ENCODE measurements at places on chromosomes 5 and 9.

- DNase-seq = no peak
Measured at GRCh38 chr9:12814877-12815237, 40.0 kb downstream of the LURAP1L start.

- DNase-seq = no peak
Measured at GRCh38 chr5:115097236-115097635, 72.5 kb downstream of the TRIM36 start.

DNA sequence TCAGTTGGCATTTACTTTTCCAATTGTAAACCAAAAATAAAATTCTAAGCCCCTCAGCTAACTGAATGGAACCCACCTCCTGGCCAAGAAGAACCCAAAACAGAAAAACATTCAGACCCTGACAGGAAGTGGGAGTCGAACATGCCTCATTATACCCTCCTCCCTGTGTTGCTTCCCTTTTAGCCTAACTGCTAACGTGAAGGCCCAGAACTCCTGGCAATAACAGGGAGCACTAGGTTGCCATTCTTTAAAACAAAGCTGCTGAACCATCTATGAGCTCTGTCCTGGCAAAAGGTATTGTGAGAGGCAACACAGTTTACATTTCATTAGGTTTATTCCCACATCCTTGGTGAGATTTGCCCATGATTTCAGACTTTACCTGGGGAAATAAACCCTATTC, 481.4 kb downstream of the CHSY3 start:
- no peak for DNase-seq

DNA sequence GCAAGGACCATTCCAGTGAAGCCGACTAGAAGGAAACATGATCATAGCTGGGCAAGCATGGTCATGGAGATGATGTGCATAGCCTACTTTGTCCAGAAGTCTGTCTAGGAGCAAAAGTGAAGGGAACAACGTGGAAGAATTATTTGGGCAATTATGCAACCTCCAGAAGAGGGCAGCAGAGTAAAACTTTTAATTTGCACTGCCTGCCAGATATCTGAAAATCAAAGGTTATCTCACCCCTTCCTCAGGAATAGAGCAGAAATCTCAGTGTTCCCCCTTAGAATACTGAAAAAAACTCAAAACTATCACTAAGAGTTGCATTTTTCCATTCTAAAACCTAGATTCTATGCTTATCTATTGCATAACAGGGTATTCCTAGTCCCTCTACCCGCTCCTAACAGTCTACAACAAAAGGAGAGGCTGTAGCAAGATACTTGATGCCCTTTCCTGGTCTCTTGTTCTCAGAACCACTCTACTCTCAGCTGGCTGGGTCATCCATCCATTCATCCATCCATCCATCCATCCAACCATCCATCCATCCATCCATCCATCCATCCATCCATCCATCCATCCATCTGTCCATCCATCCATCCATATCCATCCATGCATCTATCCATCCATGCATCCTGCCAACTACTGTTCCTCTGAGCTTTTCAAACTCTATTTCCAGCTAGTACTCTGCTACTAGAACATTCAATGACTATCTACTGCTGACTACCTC, 8.4 kb upstream of the SETD9 start:
- DNase-seq = no peak

GRCh38 chr5:67310740-67311139, 114.1 kb upstream of the CD180 start:
- DNase-seq = no peak

DNA sequence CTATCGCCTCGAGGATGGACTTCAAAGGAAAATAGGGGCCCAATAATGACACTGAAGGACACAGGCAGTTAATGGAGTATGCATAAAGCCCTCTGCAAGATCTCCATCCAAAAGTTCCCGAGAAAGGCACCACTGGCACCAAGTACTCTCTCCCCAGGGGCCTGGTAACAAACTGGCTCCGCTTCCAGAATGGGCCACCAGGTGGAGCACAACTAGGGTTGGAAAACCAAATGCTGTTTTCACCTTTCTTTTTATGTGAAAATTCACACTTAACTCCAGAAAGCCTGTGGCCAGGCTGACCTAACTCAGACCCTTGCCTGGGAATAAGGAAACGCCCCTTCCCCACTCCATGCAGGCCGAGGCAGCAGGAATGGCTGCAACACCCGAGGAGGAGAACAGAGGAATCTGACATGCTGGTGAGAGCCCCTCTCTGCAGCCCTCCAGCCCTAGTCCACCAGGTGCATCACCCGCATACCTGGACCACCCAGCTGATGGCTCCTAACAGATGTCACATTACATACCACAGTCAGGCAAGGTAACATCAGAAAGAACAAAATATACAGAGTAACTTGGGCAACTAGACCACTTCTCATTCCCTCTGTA, 42.8 kb downstream of the CAMSAP1 start:
- DNase-seq = no peak

All from NCI-H1930 (cell line).